ENCODE measurements at places on chromosomes 16 and 17.
A peak's percentile ranks its signal among the peaks of the same experiment; 100 is the strongest.

GRCh38 chr17:65485388-65486299, 75.8 kb downstream of the AXIN2 start:
- no peak for DNase-seq

GRCh38 chr17:71864755-71865154, 256.1 kb upstream of the SOX9 start:
- DNase-seq = no peak

- DNase-seq = no peak
Measured at GRCh38 chr17:7886227-7887037, 2.2 kb upstream of the CHD3 start.

DNA sequence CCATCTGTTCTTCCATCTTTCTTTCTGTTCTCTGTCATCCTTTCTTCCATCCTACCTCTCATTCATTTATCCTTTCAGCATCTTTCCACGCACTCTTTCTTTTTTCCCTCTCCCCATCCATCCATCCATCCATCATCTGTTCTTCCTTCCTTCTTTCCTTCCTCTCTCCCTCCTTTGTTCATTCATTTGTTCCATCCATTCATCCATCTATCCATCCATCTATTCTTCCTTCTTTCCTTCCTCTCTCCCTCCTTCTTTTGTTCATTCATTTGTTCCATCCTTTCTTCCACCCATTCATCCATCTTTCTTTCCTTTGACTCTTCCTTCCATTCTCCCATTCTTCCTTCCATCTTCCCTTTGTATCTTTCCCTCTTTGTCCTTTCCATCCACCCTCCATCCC, 39.2 kb downstream of the ARHGAP23 start:
- DNase-seq = no peak

DNA sequence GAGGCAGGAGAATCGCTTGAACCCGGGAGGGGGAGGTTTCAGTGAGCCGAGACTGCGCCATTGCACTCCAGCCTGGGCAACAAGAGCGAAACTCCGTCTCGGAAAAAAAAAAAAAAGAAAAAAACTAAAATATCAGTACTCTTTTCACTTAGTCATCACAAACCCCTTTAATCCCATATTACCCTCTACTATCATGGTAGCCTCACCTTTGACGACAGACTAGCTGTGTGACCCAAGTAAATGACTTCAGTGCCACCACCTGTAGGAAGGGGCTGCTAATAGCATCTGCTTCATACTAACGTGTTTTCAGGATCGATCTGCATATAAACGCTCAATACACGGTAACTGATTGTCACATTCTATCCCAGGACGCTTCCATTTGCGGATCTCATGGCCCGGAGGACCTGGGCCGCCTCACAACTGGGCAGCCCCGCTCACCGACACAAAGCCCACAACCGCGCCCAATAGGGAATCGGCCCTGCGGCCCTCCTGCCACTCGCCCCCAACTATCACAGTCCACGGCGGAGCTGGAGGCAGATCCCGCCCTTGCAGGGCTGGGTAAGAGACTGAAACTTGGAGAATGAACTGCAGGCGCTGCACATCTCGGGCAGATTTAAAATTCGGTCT, 1.1 kb upstream of the ZNF263 start:
- no peak for DNase-seq

DNA sequence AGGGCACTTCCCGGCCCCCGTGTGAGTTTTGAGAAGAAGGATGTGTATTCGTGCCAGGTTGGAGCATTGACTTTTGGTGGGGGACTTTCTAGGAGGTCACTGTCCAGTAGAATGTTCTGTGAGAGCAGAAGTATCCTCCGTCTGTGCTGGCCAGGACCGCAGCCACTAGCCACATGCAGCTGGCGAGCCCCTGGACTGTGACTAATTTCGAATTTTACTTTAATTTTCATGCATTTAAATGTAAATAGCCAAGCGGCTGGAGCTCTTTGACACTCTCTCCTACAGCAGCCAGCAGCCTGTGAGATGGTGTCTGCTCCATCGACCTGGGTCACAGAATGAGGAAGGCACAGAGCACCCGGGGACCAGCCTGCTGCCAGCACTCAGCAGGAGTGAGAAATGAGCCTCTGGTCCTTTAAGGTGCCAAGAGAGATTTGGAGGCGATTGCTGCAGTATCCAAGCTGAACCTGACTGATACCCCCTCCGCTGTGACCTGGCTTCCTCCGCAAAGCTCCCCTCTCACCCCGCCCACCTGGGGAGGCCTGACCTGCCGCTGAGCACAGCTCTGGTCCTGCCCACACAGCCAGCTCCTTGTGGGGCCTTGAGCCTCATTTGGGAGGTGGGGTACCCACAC, 7.8 kb downstream of the ATP2A3 start:
- DNase-seq = no peak

DNA sequence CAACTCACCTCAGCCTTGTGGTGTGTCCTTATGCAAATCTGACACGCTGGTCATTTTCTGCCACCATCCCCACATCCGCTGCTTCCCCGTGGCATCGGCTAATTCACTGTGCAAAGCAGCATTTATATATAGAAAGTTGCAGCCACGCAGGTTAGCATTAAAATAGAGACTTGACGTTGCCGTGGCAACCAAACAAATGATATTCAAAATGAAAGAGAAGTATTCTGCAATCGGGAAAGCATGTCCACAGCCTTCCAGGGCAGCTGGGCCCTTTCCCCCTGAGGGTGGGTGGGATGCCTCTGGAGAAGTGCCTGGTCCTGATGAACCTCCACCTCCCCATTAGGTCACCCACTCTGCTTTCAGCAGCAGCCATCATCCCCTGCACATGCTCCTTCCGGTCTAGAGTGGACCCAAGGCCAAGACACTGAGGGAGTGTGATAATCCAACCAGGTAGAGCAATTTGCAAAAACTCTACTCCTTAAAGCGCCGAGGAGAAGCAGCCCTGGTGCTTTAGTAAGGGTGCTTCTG, 138.7 kb downstream of the GAS7 start:
- DNase-seq = peak; percentile 5

- no peak for DNase-seq
Measured at GRCh38 chr17:57696050-57696449, 49.0 kb downstream of the CCDC182 start.
